ENCODE measurements at places on chromosomes 3 and 15.

- DNase-seq = peak; percentile 64
Measured at GRCh38 chr3:32510075-32510724, 7.5 kb upstream of the CMTM6 start.

DNA sequence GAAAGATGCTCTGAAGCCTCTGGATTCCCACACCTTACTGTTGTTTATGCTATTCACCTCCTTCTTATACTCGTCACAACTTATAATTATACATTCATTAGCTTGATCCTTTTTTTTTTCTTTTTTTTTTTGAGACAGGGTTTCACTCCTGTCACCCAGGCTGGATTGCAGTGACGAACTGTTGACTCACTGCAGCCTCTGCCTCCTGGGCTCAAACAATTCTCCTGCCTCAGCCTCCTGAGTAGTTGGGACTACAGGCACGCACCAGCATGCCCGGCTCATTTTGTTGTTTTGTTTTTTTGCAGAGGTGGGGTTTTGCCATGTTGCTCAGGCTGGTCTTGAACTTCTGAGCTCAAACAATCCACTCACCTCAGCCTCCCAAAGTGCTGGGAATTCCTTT, 143.6 kb downstream of the PLCL2 start:
- DNase-seq = no peak

DNA sequence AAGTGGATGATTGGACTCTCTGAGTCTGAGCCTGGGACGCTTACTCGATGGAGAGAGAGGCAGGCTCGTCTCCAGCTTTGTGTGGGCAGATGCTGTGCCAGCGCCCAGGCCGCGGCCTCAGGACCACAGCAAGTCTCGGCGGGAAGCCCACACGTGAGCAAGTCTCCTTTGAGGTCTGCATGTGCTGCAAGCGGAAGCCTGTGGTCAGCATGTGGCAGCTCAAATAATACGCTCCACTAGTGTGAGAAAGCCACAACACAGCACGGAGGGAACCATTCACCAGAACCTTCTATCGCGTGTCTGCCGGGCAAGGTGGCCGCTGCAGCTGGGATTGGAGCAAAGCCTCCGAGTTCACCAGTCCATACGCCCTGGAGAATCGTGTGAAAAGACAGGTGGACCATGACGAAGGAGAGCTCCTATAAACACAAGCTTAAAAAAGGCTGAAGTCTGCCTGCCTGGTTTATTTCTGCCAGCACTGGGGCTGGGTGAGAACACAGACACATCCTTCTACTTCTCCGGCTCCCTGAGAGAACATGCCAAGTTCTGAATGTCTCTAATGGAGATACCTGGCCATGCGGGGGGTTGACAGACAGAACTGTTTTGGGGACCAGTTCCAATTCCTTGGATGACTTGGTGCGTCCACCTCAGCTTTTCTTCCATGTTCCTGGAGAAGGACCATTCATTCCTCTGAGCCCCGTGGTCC, 82.0 kb upstream of the LRIG1 start:
- no peak for DNase-seq

DNA sequence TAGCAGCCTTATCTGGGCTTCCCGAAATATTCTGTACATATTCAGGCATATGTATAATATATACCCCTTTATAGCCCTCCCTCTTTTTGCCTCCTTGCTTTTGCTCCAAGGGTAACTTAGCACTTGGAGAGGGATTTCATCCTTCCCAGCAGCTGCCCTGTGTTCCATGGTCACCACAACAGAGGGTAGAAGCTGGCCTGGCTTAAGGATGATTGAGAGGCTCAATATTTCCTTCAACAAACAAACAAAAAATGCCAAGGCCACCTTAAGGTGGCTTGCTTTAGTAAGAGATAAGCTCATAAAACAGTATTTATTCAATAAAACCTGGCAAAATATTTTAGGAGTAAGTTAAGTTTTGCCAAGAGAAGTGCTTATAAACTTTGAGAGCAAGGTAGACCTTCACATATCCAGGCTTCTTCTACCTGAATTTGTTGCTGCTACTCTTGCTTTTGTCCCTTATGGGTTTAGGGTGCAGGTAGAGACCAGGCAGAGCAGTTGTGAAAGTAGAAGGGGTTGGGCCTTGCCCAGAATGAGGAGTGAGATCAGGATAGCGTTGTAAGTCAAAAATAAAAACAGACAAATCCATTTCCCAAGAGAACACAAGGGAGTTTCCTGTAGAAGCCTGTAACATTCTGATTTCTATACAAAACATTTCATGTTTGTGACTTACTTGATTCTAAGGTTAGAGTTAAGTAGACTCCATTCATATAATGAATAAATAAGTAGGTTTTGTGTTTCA, 52.7 kb upstream of the ATOSA start:
- no peak for DNase-seq

- no peak for DNase-seq
Measured at GRCh38 chr15:76994496-76994895, 430 bp upstream of the PSTPIP1 start.

DNA sequence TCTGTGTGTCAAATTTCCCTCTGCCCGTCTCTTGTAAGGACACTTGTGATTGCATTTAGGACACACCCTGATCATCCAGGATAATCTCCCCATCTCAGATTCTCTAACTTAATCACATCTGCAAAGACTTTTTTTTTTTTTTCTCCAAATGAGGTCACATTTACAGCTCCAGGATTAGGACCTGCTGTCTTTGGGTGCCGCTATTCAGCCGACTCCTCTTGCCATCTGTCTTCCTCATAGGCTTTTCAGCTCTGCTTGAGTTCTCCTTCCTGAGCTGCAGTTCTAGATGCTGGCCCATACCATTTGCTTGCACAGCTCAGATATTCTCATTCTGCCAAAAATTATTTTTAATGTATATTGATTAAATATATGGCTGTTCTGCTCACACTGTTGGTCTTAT, 94.3 kb upstream of the TLE3 start:
- no peak for DNase-seq
